ENCODE measurements at places on chromosomes 13 and 19.

DNA sequence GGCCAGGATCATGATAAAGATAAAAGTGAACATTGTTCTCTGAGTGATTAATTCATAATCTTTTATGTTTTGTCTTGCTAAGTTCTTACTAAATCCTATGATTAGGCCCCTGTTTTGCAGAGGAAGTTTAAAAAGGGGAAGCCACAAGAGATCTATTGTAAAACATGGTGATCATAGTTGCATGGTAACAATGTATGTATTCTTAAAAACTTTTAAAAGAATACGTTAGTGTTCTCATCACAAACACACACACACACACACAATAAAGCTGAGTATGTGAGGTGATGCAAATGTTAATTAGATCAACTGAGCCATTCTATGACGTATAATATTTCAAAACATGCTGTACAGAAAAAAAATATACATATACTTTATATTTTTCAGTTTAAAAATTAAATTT lies 51.2 kb downstream of the MBD3L2B start:
- DNase-seq = no peak

- DNase-seq = no peak
These were observed 28.5 kb downstream of the RFC3 start for GRCh38 chr13:33846303-33847062.

DNA sequence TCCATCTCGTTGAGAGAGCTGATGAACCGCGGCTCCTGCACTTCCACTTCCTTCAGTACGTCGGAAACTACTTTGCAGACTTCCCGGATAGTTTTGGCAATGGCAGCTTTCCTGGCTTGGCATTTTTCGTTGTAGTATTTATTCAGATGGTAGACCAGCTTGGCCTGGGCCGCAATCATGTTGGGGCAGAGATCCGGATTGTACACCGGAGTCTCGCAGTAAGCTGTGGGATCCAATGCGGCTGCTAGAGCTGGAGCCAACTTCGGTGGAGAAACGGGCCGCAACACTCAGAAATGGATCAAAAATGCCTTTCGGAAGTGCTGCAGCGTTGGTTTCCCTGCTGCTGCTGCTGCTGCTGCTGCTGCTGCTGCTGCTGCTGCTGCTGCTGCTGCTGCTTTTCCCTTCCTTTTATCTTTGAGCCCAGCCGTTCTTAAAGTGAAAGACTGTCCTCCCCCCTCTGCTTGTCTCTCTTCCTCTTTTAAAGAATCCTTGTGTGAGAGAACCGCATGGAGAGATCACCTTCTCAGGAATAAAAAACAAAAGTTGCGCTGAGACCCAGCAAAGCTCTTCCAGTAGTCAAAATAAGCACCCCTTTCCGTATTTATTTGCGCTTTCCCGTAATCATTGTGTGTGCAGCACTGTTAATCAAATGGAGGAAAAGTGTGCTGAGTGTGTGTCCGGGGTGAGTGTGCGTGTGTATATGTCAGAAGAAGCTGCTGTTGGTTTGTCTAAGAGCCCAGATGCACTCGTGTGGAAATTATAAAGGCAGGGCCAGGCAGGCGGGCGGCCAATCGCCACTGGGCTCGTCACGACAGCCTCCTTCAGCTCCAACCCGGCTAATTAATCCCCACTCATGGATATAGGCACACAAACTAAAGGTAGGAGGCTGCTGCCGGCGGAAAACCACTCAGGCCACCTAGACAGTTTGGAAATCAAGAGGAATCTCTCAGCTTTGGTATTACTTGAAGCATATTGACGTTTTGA lies at the start of gene MAB21L1:
Gene MAB21L1 (minus strand): TSS at position 730 of the 984 bp plus-strand sequence. CDS start 551 bp downstream, at position 179.
- DNase-seq = no peak

- no peak for DNase-seq
These were observed 277.6 kb upstream of the KLHL1 start for GRCh38 chr13:70385852-70386251.

DNA sequence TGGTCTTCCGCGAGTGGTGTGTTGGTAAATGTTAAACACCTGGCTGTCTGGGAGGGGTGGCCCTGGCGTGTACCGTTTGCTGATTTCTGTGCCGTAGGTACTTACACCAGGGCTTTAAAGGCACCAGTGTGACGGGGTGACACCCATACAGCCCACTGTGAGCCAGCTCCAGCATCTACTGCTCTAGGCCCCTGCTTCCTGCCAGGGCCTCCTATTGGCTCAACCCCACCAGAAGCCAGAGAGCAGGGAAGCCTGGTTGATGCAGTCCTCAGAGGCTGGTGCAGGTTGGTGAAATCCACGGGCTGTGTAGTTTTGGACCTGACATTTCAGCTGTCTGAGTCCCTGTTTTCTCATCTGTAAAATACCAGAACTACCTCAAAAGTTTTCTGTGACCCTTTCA lies 30.4 kb downstream of the ARHGEF7 start:
- DNase-seq = no peak

DNA sequence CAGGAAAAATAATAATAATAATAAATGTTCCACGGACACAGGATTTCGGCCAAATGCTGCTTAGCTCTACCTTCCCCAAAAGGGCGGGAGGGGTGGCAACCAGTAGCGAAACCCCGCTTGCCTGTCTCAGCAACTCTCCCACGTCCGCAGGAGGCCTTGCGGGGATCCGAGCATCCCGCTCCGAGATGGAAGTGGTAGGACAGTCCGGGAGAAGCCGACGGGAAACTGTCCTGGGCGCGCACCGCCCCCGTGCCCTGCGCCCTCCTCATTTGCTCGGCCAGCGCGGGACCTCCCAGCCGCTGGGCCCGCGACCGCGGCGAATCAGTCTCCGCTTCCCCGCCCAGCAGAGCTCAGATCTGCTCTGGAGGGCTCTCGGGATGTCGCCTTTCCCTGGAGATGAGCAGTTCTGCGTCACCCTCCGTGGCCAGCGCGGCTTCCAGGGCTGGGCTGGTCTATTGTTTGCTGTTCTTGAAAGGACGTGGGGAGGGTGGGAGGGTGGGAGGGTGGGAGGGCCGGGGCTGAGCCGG lies 48.9 kb upstream of the PABPC3 start:
- DNase-seq = no peak

GRCh38 chr19:13098277-13099072 lies 4.2 kb downstream of the LYL1 start:
- no peak for DNase-seq

DNA sequence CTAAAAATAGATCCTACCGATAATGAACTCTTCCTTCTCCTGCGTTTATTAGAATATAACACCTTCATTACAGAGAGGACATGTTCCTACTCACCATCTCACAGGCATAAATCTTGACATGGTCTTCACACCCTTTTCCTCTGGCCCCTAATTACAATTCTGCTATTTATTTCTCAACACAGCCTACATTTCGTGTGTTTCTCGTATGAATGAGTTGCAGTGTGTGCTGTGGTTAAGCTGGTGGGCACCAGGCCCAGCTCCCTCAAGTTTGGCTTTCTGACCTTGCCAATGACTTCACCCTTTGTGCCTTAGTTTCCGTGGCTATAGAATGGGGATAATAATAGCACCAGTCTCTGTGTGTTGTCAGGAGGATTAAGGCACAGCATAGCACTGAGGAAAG lies 12.3 kb upstream of the KATNAL1 start:
- no peak for DNase-seq

DNA sequence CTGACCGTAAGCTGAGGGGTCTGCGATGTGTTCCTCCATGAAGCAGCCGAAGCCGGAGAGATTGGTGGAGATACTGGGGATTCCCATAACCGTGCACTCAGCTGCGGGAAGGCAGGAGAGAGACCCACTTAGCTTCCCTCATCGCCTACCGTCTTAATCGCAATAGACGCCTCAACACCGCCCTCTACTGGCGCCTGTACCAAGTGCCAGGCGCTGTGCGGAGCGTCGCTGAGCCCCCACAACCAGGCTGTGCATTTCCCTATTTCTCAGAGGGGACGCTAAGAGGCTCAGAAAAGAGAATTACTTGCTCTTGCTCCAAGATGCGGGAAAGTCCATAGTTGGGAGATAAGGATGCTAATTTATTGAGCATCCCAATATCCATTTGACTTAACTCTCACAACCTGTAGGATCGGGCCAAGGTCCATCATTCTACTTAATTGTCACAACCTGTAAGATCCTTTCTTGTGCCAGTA lies 5.8 kb downstream of the FTL start:
- peak; percentile 55 for DNase-seq

- no peak for DNase-seq
These were observed 10.3 kb upstream of the FAM124A start for GRCh38 chr13:51211910-51212309.

DNA sequence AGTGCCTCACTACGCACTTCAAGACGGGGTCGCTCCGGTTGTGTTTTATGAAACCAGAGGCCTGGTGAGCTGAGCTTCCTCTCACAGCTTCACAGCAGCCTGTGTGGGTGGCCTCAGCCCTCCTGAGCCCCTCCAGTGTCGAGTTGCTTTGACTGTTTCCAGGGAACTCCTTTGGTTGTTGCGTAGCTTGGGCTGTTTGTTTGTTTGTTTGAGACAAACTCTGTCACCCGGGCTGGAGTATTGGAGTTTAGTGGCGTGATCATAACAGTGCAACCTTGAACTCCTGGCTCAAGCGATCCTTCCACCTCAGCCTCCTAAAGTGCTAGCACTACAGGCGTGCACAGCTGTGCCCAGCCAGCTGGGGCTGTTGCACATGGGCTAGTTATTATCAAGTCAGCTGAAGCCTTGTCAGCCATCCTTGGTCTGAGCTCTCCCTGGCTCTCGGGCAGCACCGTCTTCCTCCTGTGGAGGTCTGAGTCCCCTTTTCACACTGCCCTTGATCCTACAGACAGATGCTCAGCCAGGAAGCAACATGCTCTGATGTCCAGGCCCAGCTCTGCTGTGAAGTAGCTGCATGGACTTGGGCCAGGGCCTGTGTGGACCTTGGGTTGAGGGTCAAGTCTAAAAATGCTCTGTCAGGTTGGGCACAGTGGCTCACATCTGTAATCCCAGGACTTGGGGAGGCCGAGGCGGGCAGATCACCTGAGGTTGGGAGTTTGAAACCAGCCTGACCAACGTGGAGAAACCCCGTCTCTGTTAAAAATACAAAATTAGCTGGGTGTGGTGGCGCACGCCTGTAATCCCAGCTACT lies 10.2 kb downstream of the DOT1L start:
- no peak for DNase-seq

DNA sequence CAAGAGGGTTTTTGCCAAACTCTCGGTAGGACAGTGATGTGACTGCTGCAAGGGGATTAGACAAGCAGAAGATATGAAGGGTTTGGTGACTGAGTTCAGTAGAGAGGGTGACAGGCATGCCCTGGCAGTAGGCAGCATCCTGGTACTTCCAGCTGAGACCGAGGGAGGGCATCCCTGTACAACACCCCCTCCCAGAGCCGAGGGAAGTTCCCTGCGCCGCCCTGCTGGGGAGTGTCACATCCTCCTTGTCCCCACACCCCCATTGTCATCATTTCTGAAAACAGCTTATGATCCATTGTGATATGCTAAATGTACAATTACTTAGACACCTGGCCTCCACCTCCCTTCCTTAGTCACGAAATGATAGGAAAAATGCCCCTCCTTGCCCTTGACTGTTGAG lies 14.6 kb downstream of the ZNF544 start:
- no peak for DNase-seq

- no peak for DNase-seq
These were observed 55.9 kb downstream of the LHFPL6 start for GRCh38 chr13:39547108-39547507.

GRCh38 chr13:43153436-43154090 lies 130.2 kb downstream of the DNAJC15 start:
- no peak for DNase-seq

DNA sequence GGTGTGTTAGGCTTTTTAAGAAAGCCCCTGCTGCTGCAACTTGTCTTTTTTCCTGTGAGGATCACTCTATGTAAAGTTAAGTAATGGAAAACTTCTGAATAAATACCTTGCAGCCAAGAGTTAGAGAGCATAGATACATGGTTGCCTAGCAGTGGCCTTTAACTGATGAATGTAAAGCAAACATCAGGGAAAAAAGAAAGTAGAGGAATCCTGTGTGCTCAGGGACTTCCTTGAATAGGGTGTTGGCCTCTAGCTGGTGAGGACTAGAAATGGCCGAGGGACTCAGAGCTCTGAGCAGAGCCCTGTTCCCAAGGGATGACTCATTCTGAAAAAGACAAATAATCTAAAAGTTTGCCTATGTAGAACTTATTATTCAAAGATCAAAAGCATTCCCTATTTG lies 135.7 kb downstream of the MIPEP start:
- DNase-seq = no peak

DNA sequence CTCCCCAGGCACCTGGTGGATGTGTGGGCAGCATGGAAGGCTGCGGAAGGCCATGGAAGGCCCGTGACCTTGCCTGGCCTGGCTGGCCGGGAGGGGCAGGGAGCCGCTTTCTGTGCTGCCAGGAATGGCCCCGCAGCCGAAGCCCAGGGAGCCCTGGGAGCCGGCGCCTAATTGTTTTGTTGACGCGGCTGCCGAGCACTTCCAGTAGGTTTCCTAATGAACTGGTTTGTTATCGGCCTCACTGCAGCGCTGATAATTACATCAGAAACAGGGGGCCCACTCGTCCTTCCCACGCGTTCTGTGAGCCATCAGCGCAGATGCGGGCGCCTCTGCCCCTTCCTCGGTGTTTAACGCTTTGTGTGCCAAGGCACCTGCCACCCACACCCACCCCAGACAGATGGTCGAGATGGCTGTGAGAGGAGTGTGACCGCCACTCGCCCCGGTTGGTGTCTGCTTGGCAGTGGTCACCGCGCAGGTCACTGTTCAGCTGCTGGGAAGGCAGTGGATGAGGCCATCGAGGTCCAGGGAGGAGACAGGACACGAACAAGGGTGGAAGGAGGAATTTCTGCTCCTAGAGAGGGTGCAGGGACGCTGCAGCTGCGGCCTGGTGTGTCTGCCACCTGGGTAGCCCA lies 124.5 kb downstream of the KDM4B start:
- DNase-seq = no peak

DNA sequence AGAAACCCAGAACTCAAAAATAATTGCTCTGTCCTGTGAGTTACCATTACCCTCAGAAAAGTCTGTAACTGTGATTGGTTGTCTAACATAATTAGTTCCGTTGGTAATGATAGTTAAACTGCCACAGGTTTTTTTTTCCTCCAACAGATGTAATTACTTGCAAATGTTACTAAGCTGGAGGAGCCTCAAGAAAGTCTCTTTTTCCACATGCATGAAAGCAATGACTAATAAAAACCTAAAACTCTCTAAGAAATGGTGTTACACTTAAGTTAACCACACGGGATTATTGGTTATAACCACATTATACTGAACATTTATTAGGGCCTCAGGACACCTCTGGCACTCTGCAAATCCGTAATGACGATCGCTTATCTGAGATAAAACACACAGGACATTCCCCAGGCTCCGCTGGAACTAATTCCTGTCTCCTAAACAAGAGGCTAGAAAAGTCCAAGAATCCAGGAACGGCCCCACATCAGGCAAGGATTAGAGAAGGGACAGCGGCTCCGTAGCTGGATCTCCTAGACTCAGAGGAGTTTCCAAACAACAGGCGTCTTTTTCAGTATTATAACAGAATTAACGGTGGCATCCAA lies 753 bp downstream of the ZNF235 start:
- DNase-seq = no peak

GRCh38 chr13:37059848-37060192 lies 332 bp upstream of the SUPT20H start:
- DNase-seq = no peak

GRCh38 chr19:55068950-55069864 lies 6.3 kb upstream of the RDH13 start:
- DNase-seq = no peak

Data from stimulated activated CD4-positive, alpha-beta T cell treated with anti-CD3 and anti-CD28 coated beads, Interleukin-1b, Interleukin-23, amount 100 ng/mL, for 1 hour (primary cell).